ENCODE measurements at places on chromosomes 2 and 18.

DNA sequence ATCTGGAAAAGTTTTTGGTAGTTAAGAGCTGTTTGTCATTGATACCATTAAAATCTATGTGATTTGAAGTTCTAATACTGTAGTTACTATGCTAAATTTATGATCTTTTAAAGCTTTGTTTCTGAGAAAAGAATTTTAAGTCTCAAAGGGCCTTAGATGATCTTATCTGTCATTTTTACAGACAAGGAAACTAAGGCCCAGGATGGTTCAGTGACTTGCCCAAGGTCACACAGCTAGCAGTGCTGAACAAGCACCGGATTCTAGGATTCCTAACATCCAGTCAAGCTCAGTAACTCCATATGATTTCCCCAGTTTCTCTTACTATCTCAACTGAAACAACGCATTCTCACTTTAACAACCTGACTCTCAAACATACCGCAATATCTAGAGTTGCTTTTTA, 37.7 kb downstream of the PELI1 start:
- no peak for DNase-seq

DNA sequence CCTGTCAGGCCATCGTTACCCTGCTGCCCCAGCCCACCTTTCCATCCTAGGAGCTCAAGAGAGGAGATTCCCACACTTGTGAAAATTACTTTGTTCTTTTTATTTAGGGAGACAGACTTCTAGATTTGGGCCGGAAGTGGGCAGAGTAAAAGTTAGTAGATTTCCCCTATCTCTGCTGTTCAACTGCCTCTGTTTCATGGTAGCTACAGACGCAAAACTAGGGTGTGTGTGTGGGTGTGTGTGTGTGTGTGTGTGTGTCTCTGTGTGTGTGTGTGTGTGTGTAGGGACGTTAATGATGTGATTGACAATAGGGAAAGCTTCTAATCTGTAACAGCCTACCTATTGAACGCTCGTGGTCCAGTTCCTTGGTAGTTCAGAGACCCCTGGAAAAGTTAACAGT, 438 bp downstream of the PSMA8 start:
- no peak for DNase-seq

GRCh38 chr2:121260370-121261154, 24.4 kb downstream of the TFCP2L1 start:
- DNase-seq = no peak

DNA sequence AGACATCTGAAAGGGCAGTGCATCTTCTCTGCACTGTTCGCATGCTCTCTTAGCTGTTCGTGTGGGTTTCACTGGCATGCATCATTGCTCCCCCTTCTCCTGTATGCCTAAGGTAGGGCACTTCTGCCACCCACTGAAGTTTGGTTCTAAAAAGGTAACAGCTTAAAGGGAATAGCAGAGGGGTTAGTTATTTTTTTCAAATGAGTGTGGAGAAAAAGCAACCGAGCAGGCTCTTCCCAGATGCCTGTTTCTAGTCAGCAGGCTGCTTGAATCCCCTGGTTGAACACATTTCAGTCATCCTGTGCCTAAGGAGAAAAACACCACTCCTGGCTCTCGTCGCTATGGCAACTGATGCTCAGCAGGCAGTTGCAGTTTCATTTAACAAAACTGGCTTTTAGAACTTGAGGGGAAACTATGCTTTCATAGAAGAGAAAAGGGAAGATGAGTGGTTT, 69.8 kb upstream of the GALNT3 start:
- DNase-seq = no peak

All from H4 (cell line).